H9 (cell line): ENCODE measurements at places on chromosomes 12 and 14. TPM values are rescaled to one million over a fixed set of nuclear protein-coding genes. Genes with fewer than 3 reads are reported as not detected.

DNA sequence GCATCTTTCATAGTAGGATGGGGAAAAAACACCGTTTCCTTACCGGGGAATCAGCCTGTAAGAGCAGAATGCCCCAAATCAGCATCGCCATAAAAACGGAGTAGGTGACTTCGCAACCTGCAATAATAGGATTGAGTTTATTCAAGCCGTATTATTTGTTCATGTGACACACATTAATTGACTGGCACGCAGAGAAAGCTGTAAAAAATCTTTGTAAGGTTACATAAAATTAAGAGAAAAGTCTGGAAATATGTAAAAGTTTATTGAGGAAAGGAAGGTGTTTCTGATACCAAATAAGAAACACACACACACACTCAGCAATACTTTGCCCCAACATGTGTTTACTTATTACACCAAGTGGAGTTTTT is 628 bp upstream of the CAPRIN2 start:
- no peak for DNase-seq

DNA sequence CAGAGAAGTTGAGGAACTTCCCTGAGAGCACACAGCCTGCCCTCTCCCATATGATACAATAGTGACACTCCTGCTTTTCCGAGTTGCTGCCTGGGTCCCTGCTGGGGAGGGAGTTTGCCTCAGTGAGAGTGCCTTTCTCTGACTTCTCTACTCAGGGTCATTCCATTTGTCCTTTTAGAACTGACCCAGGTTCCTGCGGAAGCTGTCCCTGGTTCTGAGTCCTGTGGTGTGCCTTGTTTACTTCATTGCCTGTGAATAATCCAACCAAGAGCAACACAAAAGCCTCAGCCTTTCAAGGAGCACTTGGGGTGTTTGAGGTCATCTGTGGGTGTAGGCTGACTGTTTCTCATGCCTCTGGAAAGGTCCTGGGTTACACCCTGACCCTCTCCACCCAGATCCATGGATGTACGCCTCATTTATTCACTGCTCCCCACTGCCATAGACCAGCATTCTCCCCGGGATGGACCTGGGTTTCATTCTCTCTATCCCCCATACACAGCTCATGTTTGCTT is 13.6 kb downstream of the SERPINA1 start:
- DNase-seq: no peak

DNA sequence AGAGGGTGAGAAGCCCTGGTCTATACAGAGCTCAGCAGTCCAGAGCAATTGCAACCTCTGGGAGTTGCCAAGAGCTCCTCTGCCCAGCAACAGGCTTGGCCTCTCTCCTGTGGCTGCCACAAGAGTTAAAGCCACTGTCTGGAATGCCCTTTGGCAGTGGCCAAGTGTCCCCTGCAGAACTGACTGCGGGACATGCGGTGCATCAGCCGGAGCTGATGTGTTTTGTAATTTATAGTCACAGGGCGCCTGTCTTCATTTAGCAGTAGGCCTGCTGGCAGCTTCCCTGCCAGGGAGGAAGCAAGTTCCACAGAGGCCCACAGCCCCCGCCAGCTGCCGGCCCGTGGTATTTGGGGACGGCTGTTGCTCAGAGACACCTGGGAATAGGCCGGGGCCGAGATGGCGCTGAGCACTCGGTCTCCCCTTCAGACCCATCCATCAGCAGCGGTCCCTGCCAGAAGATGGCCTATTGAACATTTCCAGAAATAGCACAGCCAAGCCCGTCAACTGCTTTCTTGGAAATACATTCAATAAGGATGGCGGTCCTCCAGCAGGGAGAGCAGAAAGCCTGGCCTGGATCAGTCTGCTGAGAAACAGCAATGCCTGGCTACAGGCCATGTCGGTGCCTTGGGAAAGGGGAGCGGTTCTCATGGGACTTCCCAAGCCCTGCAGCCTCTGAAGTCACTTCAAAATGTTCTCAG is 217.4 kb downstream of the CRADD start:
- no peak for DNase-seq

DNA sequence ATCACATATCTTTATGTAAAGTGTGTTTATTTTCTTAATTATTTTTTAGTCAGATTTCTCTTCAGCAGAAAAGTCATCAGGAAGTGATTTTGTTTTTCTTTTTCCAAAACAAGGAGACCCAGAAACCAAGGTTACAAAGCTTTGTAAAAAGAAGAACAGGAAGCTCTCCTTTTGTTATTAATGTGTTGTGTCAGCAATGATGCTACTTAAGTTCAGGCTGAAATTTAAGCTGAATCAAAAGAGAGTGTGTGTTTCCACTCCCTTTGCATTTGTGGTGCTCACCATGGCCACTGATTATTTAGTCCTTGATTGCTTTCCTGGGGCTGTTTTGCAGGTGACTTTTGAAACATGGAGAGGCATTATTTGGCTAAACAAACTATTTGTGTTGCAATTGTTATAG is 155.3 kb upstream of the ATP2B1 start:
- no peak for DNase-seq

- no peak for DNase-seq
Measured at GRCh38 chr12:78018171-78018910, 187.6 kb downstream of the NAV3 start.

- no peak for DNase-seq
Measured at GRCh38 chr12:69366796-69367195, 7.3 kb downstream of the YEATS4 start.

DNA sequence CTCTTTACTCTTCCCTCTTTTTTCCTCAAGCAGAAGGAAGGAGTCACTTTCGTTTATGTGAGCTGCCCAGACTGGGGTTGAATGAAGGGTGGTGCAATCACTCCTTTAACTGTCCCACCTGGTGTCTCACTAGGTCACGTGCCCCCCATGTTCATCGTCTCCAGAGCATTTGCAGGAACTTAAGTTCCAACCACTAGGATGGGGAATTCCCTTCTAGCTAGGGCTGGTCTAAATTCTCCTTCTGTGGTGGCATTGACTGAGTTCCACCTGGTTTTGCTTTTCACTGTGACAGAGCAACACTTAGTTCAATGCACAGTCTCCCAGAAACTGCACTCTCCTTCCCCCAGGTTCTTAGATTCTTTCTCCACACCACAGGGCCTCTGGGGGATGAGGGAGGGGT is 9.5 kb downstream of the FANCM start:
- no peak for DNase-seq

DNA sequence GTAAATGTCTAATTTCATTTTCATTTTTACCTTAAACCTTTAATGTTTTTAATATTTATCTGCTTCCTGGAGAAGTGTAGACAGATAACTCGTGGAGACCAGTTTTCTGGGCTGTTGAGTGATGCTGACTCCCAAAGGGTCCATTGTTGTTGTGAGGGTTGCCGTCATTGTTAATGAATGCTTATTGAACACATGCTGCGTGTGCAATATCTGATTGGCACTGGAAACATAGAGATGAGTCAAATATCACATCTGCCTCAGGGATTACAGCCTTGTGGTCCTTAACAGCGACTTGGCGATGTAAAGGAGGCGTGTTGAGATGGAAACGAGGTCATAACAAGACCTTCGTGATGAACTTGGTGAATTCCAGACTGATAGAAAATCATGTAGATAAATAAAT is 85.9 kb downstream of the FBXW8 start:
- no peak for DNase-seq

GRCh38 chr12:57009949-57010626 is 3.7 kb upstream of the ZBTB39 start:
- DNase-seq: no peak

DNA sequence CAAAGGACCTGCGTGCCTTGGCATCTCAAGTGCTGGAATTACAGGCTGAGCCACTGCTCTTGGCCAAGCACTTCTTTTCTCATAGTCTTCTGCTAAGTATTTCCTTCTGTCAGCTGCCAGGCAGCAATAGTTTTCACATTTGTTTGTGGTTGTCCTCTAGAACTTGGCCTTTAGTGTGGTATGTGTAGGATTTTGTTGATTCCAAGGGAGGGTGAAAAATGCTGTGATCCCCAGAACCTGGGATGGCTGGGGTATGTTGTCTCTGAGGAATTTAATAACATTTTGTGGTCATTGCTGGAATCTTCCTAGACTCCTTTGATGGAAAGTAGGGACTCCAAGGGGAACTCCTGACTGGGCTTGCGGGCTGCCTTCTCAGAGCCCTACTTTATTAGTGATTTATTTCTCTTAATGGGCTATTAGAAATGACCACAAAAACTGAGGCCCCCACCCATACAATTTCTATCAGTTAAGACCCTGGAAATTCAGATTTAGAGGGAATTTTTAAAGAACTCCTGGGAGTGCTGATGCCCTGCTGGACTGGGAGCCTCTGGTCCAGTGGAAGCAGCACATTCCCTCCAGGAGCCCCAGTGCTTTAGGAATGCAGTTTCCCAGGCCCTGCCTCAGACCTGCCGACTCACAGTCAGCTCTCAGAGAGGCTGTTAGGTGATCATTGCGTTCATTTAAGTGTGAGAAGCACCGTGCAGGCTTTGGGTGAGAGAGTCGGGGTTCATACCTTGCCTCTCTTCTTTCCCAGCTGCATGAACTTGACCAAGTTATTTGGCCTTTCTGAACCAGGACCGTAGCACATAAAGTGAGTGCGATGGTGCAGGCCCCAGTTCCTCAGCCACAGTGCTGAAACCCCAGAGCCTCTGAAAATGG is 22.7 kb downstream of the TRAF3 start:
- no peak for DNase-seq

DNA sequence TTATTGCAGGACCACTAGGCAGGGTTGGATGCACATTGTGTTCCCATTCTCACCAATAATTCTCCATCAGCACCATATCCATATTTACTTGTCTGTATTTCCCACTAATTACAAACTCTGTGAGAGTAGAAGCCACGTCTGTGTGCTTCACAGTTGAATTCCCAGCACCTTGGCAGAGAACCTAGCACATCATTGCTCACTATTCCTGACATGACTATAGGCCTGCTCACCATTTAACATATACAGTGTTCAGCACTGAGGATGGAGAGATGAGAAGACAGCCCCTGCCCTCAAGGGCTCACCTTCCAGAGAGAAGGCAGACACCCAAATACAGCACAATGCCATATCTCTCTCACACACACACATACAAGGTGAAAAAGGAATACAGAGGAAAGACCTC is 5.0 kb downstream of the DAD1 start:
- DNase-seq: no peak

DNA sequence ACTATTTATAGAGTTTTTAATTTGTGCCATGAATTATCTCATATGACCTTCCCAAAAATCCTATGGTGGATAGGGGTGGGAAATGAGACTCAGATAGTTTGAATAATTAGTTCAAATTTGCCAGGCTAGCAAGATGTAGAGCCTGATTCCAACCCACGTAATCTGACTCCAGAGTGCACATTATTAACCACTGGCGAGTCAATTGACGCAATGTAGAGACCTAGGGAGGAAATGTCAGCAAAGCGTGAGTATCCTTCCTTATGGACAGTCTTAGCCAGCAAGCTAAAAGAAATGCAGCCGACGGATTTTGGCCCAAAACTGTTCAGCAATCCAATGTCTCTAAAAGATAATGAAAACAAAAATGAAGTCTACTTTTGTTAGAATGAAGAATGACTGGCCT is 193.3 kb upstream of the KRR1 start:
- no peak for DNase-seq

DNA sequence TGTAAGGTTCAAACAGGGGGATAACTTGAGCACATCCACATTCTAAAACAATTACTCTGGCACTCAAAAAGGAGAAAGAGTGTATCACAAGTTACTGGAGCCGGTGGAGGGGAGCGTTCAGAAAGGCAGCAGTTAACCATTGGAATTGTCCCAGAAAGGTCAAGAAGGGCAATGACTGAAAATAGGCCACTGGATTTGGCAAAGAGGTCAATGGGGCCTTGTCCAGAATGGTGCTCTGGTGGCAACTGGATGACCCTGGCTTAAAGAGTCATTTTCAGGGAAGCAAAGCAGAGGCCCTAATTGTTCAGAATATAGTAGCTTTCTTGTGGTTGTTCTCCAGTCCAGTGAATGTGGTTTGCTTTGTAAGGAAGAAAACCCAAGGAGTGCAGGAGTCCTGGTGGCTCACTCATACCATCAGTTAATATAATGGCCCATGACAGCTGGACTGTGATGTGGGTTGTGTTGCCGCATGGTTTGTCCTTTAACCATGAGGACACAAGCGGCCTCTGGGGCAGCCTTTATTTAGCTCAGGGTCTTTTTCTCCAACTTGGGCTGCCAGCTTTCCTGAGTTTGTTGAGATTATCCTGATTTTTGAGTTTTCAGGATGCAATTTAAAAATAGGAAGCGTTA is 142.8 kb upstream of the PELI2 start:
- DNase-seq: no peak

DNA sequence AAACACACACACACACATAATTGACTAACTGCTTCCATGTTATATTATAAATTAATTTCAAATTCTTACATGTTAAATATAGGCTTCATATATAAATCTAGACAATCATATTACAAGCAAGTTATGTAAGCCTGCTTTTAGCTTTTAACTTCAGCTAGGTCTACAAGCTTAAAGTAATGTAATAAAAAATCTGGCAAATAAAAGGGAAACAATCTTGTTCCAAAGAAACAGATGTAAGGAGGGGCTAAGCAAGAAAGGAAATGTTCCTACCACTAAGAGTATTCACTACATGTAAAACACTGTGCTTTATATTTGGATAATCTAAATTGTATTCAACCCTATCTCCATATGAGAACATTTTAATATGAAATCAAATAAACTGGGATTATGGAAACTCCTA is 110.4 kb downstream of the SLC6A15 start:
- DNase-seq: no peak

GRCh38 chr14:91350813-91351511 is 66.7 kb downstream of the CCDC88C start:
- no peak for DNase-seq

- no peak for DNase-seq
Measured at GRCh38 chr12:21992823-21993222, 51.6 kb upstream of the ABCC9 start.

DNA sequence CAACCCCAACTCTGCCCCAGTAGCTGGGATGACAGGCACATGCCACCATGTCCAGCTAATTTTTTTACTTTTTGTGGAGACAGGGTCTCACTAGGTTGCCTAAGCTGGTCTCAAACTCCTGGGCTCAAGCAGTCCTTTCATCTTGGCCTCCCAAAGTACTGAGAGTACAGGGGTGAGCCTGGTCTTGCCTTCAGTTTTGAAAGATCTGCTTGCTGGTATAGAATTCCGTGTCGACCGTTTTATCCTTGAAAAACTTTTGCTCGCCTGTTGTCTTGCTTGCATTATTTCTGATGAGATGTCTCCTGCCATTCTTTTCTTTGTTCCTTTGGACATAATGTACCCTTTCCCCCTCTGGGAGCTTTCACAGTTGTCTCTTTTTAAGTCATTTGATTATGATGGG is 92.0 kb upstream of the DYNC1H1 start:
- no peak for DNase-seq

Gene TMCC3
- total RNA-seq: 0.72 and 0.87 TPM in 2 replicates

Gene NPFF
- not detected in 2 replicates for total RNA-seq

Gene TTC5
- 20.6 and 22.6 TPM in 2 replicates for total RNA-seq

Gene SLC39A2
- not detected in 2 replicates for total RNA-seq

Gene KRT79
- total RNA-seq: not detected in 2 replicates

Gene FBRSL1
- 90.8 and 92.3 TPM in 2 replicates for total RNA-seq

Gene VASH1
- total RNA-seq: 5.8 and 6.2 TPM in 2 replicates

Gene OVCH1
- not detected in 2 replicates for total RNA-seq

Gene PDE3A
- 3.0 TPM in 2 replicates for total RNA-seq

Gene BTBD7
- 42.4 and 44.1 TPM in 2 replicates for total RNA-seq

Gene ALDH2
- total RNA-seq: 44.0 and 50.1 TPM in 2 replicates

Gene SYNE3
- total RNA-seq: 0.11 and 0.13 TPM in 2 replicates

Gene CLEC1B
- total RNA-seq: not detected in 2 replicates
